ENCODE measurements at places on chromosomes 2 and 18. TPM values are rescaled to one million over a fixed set of nuclear protein-coding genes. Genes with fewer than 3 reads are reported as not detected.

- DNase-seq, result no peak
Observed at GRCh38 chr2:69132960-69133590, 120.1 kb downstream of the ANTXR1 start.

- no peak for DNase-seq
Observed at GRCh38 chr2:125979886-125980285, 676.1 kb upstream of the GYPC start.

DNA sequence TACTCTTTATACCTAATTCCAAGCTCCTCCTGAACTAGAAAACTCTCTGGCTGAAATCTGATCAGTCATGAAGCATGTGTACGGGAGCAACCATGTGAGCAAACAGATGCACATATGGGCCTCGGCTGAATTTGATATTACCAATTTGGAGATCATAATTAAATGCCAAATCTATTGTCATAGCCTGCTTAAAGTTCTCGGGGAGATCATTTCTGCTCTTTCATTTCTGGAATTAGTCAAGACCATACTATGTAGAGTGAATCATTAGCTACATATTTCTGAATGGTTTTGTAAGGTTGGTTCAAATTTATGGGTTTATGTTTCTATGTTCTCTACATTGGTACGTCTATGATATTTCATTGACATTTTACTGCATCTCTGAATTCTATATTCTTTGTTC lies 205.5 kb downstream of the UBE2E3 start:
- DNase-seq, result no peak

- DNase-seq, result no peak
Observed at GRCh38 chr2:134619250-134619649, 99.5 kb downstream of the TMEM163 start.

CPLX4 gene
- total RNA-seq, result not detected

CCDC148 gene
- 1.2 TPM for total RNA-seq

GRCh38 chr2:128635361-128635900 lies 316.8 kb upstream of the HS6ST1 start:
- no peak for DNase-seq

DNA sequence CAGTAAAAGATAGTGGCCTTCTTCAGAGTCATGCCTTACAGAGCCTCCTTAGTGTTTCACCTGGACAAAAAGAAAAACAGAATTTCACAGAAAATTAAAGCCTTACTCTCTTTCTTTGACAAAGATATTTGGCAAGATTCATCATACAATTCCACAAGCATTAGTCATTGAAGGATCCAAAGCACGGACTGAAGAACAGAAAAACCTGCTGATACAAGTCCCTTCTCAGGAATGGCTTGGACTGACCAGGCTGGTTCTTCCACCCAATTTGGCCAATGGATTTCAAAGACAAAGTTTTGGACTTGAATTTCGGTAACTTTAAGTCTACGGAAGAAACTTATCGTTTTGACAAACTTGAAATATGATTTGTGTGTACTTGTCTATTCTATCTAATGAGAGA lies 39.1 kb upstream of the GALNT3 start:
- peak; percentile 22 for DNase-seq

IL36RN gene
- total RNA-seq, result not detected

CPO gene
- total RNA-seq, result not detected

DNA sequence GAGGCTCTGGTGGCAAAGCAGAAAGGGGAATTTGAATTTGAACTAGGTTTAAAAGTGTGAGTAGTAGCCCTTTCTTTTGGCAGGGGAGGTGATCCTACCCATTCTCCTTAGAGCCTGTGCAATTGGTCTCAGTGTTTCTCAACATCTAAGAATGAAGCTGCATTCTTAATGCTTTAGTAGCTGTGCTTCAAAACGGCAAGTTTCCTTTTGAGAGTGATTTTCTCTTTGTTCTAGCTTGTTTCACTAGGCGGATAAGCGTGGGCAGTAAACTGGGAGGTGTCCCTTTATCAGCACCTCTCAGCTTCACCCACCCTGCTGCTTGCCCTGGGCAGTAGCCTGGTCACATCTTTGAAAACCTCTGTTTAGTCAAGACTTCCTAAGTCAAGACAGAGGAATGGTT lies 6.7 kb downstream of the CRIM1 start:
- no peak for DNase-seq

SCYGR4 gene
- total RNA-seq, result not detected

DNA sequence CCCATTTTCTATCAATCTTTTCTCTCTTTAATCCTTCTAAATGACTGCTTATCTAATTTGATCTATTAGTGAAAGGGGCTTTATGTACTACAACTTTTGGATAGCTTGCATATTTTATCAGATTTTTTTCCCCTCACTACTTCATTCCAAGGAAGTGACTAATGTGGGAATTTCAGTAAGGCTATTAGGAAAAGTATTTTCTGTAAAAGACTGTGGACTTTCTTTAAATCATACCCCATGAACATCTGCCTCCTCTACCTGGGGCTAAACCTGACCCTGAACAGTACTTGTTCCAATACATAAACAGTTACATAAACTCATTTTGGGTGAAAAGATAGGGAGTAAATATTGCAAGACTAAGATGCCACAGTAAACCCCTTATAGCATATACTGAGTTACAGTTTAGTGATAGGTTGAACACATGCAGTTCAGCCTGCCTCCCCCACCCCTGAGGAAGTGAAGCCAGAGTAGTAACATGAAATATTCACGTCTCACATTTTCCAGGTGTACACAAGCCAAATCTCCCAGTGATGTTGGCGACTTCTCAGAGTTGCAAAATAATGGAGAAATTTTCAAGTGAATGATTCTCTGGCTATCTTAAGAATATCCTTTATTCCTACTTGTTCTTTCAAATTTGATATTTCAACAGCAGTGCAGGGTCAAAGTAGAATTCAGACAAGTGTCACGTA lies 590.9 kb upstream of the ZEB2 start:
- DNase-seq, result no peak

- DNase-seq, result no peak
Observed at GRCh38 chr2:85447222-85447585, 28.7 kb downstream of the SH2D6 start.

AGFG1 gene
- 132 TPM for total RNA-seq

GRCh38 chr2:8481463-8482009 lies 200.3 kb upstream of the ID2 start:
- no peak for DNase-seq

PSMD1 gene
- 87.3 TPM for total RNA-seq

DNA sequence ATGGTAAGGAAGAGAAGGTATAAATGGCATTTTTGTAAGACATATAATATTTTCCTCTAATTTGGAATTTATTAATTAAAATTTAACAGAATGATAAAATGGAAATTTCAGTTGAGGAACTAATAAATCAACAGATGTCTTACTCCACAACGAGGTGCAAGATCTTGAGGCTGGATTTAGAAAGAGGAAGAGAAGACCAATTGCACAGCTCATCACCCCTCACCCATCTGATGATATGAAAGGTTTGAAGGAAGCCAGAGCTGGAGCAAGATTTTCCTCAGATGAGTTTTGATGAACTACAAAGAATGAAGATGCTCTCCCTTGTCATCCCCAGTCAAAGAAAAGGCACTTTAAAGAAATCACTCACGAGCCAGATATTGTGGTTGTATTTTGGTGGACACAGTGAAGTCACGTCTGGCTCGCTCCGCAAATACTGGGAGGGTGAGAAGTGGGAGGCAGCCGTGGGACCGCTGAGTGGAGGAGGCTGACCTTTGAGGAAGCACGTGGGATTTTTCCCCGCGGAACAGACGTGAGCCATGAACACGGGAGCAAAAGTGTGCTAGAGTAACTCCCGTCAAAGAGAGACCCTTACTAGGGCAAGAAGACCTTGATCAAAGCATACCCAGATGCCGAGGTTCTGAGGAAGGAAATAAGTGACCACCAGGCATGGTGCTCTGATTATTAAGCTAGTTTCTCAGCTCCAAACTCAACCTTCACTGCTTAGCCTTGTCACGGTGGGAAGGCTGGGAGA lies 511.4 kb downstream of the RNF144A start:
- DNase-seq, result no peak

GRCh38 chr18:70221915-70222278 lies 16.4 kb upstream of the RTTN start:
- DNase-seq, result no peak

EPB41L5 gene
- total RNA-seq, result 27.0 TPM

TEKT4 gene
- total RNA-seq, result not detected

- DNase-seq, result no peak
Observed at GRCh38 chr2:120528051-120528692, 182.2 kb downstream of the INHBB start.

DNA sequence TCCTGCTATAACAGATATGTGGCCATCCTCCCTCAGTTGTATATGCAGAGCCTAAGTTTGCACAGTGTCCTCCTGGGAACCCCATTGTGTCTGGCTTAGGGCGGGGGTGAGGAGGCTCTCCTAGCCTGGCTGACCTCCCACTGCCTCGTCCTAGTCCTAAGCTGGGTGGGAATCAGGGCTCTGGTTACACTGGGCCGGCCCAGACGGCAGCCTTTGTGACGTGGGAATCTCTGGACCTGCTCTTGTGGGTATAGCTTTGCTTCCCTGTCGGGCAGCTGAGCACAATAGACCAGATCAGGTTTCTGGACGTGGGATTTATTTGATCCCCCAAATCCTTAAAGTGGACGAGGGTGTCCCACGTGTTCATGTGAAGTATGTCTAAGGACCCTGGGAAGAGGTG lies 2.9 kb downstream of the ACKR3 start:
- no peak for DNase-seq

TMEM247 gene
- not detected for total RNA-seq

GRCh38 chr2:65367524-65367923 lies 64.9 kb downstream of the SPRED2 start:
- no peak for DNase-seq

LONRF2 gene
- 0.43 TPM for total RNA-seq

DNA sequence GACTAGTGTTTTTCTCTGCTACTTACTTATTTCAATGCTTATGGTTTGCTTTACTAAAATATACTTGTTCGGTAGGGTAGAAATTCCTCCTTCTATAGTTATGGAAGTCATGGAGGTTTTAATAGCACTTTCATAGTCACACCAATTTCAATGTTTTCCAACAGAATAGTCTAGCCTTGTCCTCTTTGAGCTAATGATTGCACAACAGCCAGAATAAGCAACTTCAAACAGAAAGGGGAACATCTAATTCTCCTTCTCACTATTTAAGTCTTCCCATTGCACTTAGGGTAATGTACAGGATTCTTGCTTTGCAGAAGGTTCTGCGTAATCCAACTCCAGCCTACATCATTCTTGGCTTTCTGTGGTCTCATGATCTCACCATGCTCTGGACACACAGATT lies 287.7 kb upstream of the GCFC2 start:
- DNase-seq, result no peak

- no peak for DNase-seq
Observed at GRCh38 chr2:17637131-17637906, 96.8 kb downstream of the VSNL1 start.

- DNase-seq, result no peak
Observed at GRCh38 chr2:85878719-85879370, 9.9 kb downstream of the ST3GAL5 start.

DNA sequence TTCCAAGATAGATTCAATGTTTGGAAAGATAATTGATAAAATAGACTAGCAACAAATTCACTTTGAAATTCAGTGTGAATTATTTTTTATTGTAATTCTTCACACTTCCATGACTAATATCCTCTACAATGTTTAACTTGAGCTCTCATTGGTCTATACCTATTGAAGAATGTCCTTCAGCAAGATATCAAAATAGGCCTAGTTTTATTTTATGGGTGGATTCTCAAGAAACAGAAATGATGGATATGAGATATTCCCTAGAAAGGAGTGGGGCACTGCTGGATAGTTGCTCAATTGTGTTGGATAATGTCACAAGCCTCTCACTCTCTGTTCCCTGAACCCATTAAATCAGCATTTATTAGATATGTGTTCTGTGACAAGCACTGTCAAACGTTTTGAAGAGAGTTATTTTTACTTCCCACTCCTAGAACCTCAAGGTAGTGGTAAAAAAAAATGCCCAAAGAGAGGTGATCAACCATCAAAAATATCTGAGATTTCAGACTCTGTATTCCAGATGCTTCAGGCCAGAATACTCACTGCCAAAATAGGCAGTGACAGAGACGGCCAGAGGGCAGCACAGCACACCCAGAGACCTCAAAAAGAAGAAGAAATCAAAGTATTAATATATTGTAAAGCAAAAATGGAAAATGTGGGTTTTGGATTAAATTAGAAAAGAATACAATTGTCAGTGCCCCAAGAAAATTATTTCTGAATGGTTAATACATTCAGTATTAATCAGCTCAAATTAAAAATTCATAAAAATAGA lies 87.5 kb downstream of the TRIB2 start:
- DNase-seq, result no peak

C2orf80 gene
- not detected for total RNA-seq

- DNase-seq, result no peak
Observed at GRCh38 chr2:126750506-126750905, 94.5 kb downstream of the GYPC start.

DNA sequence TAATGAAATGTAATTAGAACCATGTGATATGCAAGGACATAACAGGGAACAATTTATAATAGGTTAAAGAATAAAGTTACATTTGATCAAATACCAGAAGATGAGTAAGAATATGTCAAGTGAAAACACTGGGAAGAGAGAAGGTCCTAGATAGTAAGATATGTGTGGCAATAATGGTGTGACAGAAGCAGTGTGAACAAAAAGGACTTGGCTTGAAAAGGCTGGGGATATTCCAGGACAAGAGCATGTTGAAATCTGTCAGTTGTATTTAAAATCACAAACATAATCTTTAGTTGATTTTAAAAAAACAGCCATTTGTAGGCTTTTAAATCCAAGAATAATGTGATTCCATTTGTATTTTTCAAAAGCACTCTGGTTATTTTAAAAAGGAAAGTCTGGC lies 1399.9 kb upstream of the SLC39A10 start:
- DNase-seq, result no peak

DNA sequence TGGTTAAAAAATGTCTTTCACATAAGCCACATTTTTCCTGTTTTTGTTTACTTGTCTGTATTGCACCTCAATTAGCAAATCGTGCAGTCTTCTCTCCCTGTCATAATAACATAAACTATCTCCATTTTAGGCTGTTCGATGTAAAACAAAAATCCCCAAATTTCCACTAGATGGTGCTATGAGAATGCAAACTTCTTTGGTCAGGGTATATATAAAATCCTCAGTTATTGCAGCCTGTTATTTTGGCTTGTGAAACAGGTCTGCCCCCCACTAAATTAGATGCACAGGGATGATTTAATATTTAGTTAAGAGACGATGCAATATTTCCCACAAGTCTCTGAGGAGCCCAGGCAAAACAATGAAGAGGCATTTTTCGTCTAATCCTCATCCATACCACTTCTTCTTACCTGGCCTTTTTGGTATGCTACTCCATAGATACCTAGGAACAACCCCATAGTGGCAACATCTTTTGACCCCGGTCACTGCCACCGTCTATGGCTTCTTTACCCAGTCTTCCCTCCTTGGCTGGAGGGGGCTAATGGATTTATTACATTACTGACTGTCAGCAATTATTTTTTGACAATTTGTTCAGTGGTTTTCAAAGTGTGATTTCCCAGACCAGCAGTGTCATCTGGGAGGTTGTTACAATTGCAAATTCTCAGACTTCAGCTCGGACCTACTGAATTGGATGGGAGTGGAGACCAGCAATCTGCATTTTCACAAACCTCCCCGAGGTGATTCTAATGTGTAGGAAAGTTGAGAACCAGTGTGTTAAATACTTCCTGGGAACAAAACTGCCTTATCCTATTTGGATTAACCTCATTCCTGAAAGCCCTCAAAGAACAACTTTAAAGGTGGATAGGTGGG lies 117.4 kb upstream of the CWC22 start:
- peak; percentile 18 for DNase-seq

GRCh38 chr2:239908744-239909143 lies 116.4 kb downstream of the NDUFA10 start:
- DNase-seq, result no peak
